Activated CD4-positive, alpha-beta T cell treated with anti-CD3 and anti-CD28 coated beads, Interleukin-10, Interleukin-2, amounts not matched to agents 100 ng/mL and 50 ng/mL, durations not matched to agents 16 hours and 8 hours (primary cell): ENCODE measurements at places on chromosomes 11 and 22.

- DNase-seq = no peak
These were observed 395.6 kb downstream of the TENM4 start for GRCh38 chr11:79045018-79045799.

- no peak for DNase-seq
These were observed 30.1 kb upstream of the OAF start for GRCh38 chr11:120180551-120181232.

GRCh38 chr22:22761963-22762772 lies 117.8 kb downstream of the GGTLC2 start:
- no peak for DNase-seq

GRCh38 chr11:102497061-102497460 lies 33.5 kb downstream of the MMP7 start:
- no peak for DNase-seq

GRCh38 chr11:125173556-125173955 lies 9.0 kb downstream of the PKNOX2 start:
- no peak for DNase-seq

DNA sequence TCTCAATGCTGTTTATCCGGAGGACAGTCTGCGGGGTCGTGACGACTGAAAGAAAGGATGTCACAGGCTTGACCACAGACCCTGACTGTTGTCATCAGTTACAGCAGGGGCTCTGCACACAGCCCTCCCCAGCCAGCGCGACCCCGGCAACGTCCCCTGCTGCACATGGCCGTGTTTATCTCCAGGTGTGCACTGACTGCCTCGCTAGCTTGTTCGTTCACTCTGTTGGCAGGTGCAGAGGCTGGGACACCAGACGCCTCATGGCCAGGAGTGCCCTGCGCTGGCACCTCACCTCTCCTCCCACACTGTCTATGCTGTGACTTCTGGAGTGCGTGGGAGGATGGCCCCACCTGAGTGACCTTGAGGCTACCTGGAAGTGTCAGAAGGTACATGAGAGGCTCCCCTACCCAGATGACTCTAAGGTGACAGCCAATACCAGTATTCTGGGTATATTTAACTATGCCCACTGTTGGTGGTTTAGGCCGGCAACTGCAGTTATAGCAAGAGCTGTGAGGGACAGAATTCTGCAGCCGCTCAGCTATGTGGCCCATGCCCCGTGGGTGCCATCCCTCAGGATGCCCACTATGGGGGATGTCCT lies 12.2 kb downstream of the MRPL21 start:
- DNase-seq = no peak

DNA sequence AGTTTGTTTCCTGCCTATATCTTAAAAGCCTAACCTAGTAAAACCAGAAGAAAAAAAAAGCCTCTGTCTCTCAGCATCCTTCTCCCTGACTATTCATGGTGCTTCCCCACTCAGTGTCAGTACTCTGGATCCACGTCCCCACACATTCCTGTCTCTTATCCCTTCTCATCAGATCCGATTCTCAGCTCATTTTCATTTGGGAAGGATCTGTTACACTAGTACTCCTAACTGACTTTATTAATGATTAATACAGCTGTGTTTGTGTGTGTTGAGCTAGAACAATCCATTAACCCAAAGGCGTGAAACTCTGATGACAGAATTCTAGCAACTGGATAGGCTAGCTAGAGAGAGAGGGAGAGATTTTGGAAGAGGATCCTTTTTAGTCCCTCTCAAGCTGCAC lies 1.5 kb downstream of the PRRG4 start:
- DNase-seq = no peak

GRCh38 chr22:27504360-27505253 lies 296.9 kb downstream of the MN1 start:
- DNase-seq = no peak

DNA sequence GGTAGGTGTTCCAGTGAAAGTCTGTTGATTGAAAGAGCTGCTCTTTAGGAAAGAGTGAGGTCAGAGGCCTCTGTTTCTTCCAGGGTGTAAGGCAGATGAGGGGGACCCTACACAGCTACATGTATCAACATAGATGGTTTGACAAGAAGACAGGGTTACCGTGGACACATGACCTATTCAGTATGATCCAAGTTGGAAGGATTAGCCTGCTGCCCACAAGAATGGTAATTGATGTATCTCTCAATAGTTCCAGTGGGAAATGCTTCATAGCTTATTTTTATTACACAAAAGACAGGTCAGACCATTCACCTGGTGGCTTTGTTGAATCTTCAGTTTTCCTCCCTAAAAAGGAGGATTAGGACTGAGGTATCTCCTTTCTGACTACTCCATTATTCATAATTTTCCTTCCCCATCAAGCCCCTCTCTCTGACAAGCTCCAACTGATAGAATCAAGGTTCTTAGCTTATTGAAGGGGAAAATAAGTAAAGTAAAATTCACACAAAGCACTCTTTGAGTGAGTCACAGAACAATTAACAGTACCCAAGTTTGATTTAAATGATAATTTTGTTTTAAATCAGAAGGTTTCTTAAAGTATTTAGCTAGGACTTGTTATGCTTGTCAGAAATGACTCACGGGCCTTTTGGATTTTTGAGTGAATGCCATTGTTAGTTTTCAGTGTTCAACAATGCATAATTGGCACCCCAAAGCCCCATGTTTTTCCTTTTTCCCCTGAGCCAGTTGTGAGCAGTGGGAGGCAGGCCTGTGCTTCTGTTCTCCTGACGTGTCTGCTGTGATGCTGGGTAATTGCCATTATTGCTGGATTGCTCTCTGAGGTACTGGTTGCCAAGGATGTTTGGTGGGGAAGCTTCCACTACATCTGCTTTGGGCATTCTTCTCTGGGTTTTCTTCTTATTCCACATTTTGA lies 373.2 kb downstream of the DDX10 start:
- DNase-seq = no peak

DNA sequence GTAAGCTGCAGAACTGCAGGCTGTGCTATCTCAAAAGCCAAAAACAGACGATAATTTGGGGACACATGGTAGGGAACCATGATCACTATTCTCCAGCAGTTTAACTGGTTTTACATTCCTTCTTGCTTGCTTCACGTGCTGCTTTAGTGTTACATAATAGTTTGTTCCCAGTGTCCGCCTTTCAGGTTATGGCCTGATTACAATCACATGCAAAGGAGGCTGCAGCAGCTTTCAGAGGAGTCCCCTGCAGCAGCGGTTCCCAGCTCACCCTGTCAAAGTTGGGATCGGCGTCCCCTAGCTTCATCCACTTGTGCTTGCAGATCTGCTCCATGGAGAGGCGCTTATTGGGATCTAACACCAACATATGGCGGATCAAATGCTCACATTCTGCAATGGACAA lies 39.2 kb upstream of the APOA1 start:
- DNase-seq = no peak

DNA sequence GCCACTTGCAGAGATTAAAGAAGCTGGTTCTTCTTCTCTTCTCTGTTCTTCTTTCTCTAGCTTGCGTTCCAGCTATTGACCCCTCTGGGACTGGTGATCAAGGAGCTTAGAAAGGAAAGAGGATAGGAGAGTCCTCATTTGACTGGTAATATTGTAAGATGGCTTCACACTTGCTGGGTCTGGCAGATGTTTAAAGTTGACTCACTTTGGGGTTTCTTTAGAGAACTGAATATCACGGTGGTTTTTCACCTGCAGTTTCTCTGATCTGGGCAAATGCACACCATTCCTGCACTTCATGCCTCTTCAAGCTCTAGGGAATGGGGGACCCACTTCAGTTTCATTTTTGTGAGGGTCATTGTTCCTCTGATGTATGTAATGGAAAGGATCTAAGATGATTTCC lies 41.8 kb upstream of the DEUP1 start:
- no peak for DNase-seq

DNA sequence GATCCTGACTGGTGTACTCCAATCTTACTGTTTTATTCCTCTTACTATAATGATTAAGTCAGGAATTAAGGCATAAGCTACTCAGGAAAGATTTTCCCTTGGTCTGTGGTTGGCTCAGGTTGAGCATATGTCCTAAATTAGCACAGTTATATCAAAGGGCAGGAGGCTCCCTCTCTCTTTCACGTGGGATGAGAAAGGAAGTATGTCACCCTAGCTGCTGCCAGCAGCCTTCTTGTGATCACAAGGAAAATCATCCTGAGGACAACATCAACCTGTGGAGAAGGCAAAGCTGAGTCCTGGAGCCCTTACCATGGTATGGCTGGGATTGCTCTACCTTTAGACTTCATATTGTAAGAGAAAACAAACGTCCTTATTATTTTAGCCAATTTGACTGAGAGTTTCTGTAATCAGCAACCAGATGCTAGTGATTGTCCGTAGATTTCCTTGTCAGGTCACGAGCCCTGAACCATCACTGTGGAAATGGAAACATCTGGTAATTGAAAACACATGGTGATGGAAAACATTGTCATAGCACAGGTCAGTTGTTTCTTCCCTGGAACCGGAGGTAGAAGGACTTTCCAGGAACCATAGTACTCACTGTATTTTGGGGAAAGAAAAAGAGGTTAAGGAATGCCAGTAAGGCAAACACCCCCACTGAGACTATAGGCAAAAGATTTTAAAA lies 40.6 kb upstream of the DEUP1 start:
- no peak for DNase-seq

DNA sequence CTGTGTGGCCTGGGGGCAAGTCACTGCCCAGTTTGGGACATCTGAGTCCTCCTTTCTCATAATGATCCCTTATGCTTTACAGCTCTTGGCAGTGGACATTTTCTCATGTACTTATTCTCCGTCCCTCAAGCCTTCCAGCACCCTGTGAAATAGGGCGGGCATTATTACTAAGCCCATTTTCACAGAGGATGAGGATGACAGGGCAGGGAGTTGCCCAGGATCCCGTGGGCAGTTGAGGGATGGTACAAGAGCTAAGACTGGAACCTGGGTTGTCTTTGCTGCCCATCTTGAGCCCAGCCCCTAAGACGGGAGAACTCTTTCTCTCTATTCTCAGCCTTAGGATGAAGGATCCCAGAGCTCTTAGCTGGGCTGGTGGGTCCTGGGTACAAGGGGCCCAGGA lies 11.2 kb downstream of the CD82 start:
- DNase-seq = no peak

- DNase-seq = no peak
These were observed 4.4 kb downstream of the PKNOX2 start for GRCh38 chr11:125168918-125169456.

DNA sequence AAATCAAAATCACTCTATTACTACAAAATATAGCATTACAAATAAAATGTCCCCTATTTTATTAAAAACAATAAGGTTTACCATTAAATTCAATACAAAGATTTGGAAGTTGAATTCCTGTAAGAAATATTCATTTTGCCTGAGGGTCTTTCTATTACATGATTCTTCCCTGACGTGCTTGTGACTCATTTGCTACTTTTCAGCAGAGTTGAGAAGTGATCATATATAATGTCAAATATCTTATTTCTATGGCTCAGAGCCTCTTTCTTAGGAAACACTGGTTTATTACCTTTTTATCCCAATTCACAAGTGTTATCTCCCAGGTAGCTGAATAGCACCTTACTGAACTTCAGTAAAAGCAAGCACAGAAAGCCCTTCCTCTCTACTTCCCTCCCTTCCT lies 65.2 kb upstream of the CNTN5 start:
- no peak for DNase-seq

- no peak for DNase-seq
These were observed 27.6 kb upstream of the TTC12 start for GRCh38 chr11:113286509-113287497.

GRCh38 chr11:104254347-104254746 lies 90.4 kb upstream of the PDGFD start:
- peak; percentile 51 for DNase-seq

DNA sequence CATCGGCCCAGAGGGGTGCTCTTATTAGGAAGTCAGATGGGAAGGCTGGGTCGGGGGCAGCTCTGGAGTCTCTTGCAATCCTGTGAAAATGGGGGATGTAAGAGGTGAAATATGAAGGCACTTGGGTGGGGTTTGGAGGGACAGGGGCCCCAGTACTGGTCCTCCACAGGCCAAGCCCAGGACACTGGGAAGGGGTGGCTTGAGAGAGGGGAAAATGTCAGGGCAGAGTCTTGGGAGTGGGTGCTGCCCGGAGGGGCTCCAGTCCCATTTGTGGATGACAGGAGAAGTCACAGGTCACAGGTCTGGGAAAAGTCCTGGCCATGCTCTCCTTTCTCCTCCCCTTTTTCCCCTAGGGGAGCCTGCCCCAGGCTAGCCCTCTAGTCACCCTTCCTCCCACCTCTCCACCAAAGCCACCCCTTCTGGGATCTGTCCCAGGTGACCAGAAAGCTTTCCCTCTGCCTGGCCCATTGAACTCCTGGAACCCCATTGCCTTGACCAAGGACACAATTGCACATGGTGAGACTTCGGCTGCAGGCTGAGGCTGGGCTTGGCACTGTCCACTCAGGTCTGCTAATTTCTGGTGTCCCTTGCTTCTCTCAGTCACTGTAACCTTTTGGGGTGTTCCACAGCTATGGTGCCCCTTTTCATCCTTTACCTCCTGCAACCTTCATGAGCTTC lies 1465.0 kb downstream of the TBC1D22A start:
- DNase-seq = no peak

DNA sequence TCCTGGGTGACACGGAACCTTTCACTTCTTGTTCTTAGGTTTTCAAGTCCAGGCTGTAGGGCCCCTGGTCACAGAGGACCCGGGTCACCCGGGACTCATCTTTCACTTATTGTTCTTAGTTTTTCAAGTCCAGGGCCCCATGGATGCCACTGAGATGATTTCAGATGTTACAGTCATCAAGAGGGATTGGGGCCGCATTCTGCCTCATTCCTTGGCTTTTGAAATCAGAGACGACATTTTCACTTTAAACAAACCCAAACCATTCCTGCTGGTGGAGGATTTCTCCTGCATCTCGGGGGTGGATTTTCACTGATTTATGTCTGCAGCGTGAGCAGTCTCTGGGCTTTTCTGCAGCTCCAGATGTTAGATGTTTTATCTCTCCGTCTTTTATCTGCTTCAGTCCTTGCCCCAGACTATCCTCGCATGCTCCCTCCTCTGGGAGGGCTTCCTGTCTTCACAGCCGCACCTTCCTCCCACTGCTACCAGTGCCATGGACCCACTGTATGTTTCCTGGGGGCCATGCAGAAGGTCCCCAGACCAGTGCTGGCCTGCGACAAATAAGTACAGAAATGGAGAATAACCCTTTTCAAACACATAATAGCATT lies 27.4 kb downstream of the FBLN1 start:
- DNase-seq = no peak

DNA sequence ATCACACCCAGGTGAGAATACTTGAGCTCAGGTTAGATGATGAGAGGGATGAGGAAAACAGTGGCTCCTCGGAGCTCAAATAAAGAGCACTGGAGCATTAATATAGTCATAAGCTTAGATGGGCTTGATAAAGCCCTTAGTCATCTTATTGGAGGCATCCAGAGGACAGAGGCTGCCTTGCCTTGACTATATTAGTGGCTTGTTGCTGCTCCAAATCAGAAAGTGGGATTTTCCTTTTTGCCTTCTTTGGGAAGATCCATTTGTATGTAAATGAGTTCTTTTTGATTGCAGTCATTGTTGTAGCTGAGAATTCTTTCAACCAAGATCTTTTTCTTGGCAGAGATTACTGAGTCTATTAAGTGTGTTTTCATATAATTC lies 18.9 kb downstream of the ADM start:
- no peak for DNase-seq

GRCh38 chr11:8231979-8232378 lies 31.7 kb downstream of the LMO1 start:
- no peak for DNase-seq
